Calu3 (cell line): ENCODE measurements at places on chromosomes 3 and 15. TPM values are rescaled to one million over a fixed set of nuclear protein-coding genes. Genes with fewer than 3 reads are reported as not detected.

SCG5 gene
- 1.9 TPM in 1 of 2 replicates, not detected in the other for total RNA-seq

POMGNT2 gene
- 14.3 and 15.5 TPM in 2 replicates for total RNA-seq

- DNase-seq: no peak
These were observed 29.0 kb downstream of the CCR3 start for GRCh38 chr3:46271209-46271745.

DNA sequence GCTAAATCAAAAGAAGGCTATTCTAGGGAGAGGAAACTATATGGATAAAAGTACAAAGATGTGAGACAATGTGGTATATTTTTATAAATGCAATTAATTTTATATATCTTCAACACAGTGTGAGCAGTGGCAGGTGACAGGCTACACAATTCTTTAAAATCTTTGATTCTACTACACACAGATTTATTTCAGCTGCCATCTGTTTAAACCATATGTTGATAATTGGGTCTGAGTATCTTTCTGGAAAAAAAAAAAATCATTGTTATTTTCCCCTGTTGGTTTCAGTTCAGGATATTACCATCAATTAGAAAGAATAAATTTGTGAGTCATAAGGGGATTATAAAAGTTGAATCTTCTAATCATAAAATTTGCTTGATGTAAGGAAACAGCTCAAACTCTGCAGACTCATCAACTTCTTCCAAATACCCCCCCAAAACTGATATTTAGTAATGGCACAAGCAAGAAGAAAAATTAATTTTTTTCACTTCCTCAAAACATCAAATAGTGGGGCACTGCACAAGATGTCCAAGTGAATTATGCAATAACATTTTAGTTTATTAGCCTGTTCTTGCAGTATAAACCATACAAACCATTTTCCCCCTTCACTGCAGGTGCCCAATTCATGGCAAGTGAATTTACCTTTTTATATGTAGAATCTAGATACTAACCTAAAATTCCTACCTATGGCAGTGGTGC lies 12.0 kb downstream of the PIERCE2 start:
- no peak for DNase-seq

DNA sequence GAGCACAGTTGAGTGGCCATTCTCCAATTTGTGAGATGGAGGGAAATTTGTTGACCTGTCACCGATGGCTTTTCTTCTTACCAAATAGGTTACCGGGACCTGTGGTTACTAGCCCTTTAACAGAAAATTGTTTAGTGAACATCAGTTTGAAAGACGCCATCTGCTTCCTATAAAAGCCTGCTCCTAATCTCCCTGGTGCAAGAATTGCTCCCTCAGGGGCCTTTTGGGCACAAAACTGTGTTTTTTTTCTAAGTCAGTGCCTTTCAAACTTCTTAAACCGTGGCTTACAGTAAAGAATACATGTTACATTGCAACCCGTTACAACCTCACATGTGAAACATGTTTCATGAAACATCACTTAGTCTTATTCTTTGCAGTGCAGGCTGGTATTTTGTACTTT lies 15.0 kb downstream of the CACNA2D3 start:
- no peak for DNase-seq
